ENCODE measurements at places on chromosomes 1 and 21.
A peak's percentile ranks its signal among the peaks of the same experiment; 100 is the strongest.

GRCh38 chr21:32147041-32147440, 131.8 kb downstream of the MIS18A start:
- DNase-seq = no peak

DNA sequence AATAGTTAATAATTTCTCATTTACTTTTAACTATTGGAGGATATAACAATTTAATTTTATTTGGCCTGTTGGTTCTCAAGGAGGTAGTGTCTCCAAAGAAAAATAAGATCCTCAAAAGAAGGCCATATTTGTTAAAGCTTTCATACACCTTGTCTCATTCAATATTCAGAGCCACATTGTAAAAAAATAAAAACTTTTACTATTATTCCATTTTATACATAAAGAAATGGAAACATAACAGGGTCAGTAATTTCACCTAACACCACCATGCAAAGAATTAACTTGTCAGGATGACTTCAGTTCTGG, 40.3 kb upstream of the KCTD3 start:
- DNase-seq = no peak

GRCh38 chr1:1116701-1117468, 996 bp upstream of the C1orf159 start:
- DNase-seq = no peak

GRCh38 chr1:232486454-232487207, 143.3 kb downstream of the SIPA1L2 start:
- no peak for DNase-seq

- no peak for DNase-seq
Observed at GRCh38 chr1:46342084-46342656, 1.6 kb downstream of the NSUN4 start.

DNA sequence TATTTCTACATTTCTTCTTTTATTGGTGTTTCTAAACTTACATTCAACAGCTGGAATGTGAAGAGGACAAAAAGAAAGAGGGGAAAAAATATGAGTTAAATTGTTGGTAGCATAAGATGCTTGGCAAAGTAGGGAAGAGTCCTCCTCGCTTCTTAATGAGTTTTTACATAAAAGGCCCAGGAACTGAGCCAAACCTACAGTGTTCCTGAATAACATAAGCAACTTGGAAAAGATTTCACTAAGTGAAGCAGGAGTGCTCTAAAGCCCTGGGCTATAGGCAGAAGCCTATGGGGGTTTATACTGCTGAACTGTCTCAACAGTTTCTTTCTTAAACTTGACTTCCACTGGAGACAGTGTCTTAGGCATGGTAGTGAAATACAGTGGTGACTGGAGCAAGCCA, 115.0 kb upstream of the USP25 start:
- no peak for DNase-seq

DNA sequence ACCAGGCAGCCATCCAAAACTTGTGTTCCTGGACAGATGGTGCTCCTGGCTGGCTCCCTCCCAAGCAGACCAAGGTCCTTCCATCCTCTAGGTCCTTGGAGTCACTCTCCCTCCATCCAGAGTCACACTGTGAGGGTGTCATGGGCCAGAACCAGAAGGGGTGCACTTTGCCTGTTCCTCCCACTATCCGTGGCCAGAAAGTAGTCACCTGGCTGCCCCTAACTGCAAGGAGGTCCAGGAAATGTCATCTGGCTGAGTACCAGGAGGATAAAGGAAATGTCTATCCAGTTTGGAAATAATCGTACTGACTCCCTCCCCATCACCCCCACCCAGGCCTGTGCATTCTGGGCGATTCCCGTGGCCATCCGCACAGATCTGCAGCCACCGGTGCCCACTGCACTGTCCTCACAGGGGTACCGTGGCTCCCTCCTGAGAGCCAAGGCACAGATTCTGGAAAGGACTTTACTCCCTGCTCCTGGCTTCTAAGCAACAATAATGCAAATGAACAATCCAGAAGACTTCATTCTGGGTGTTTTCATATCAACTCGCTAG, 253.2 kb downstream of the NPHP4 start:
- DNase-seq = no peak

- peak; percentile 21 for DNase-seq
Observed at GRCh38 chr1:227729881-227730629, 5.0 kb downstream of the JMJD4 start.

GRCh38 chr1:107862064-107862463, 102.9 kb downstream of the VAV3 start:
- no peak for DNase-seq

GRCh38 chr1:205440476-205441317, 15.1 kb downstream of the BLACAT1 start:
- DNase-seq = peak; percentile 75

GRCh38 chr1:54502342-54502741, 45.7 kb upstream of the ACOT11 start:
- no peak for DNase-seq

GRCh38 chr1:91876781-91877573, 9.0 kb downstream of the TGFBR3 start:
- no peak for DNase-seq

DNA sequence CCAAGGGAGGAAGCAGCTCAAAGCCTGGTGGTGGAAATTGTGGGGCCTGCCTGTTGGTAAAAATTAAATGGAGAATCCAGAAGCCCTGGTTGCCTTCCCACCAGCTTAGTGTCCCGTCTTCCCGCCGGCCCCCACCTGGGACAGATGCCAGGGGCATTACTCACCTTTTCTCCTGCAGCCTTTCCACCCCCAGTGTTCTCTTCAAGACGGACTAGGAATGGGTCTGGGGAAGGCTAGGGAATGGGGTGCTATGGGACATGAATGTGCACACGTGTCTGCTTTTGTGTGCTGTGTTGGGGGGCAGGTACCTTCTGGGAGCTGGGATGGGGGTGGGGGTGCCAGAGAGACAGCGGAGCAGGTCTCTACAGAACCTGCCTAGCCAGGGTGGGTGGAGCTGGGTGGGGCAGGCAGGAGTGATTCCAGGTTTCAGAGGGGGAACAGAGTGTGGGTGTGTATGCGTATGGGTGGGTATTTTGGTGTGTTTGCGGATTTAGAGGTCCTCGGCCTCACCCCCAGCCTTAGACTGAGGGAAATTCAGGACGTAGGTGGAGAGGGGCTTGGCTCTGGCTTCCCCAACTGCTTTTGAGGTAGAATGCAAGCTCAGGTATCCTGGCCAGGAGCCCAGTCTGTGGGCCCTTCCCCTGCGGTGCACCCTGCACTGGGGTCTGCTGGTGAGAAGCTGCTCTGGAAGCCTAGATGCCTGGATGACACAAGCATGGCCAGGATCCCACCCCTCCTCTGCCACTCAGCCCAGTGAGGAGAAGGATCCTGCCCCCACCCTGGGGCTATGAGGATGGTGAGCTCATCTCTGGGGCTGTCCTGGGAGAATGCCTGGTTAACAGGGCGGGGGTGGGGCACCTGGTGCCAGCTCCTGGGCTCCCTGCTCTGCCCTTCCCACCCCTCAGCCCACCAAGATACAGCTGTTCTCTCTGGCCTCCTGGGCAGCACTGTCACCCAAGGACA, 7.8 kb downstream of the VANGL2 start:
- no peak for DNase-seq

GRCh38 chr1:66397192-66397591, 136.8 kb upstream of the SGIP1 start:
- DNase-seq = no peak

DNA sequence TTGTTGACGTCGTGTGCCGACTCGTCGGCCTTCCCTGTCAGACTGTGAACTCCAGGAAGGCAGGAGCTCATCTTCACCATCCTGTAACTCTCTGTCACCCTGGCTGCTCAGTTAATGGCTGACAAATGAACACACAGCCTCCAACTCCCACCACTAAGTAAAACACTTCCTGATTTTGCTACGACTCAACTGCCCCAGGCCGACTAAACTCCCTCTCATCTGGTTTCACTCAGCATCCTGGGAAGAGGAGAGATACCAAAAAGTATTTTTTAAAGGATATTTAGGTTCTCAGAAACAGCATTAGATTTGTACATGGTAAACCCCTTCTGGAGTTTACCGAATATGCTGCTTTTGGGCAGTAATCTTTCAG, 18.2 kb upstream of the LHX4 start:
- DNase-seq = no peak

DNA sequence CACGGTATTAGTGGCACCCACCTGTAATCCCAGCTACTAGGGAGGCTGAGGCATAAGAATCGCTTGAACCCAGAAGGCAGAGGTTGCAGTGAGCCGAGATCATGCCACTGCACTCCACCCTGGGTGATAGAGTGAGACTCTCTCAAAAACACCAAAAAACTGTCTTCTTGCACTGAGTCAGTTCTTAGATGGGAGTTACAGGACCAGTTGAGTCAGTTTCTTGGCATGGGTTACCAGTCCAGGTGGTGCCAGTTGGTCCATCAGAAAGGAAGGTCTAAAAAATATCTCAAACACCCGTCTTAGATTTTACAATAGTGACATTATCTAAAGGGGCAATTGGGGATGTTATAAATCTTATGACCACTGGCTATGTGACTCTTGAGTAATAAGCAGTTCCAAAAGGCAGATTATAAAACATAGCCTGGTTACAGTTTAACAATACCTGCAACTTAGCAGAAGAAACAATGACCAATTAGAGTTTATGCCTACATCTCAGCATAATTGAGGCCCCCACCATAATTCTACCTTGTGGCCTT, 206.9 kb upstream of the FGGY start:
- DNase-seq = no peak

GRCh38 chr1:39230261-39231190, 26.0 kb downstream of the MACF1 start:
- DNase-seq = peak; percentile 10

DNA sequence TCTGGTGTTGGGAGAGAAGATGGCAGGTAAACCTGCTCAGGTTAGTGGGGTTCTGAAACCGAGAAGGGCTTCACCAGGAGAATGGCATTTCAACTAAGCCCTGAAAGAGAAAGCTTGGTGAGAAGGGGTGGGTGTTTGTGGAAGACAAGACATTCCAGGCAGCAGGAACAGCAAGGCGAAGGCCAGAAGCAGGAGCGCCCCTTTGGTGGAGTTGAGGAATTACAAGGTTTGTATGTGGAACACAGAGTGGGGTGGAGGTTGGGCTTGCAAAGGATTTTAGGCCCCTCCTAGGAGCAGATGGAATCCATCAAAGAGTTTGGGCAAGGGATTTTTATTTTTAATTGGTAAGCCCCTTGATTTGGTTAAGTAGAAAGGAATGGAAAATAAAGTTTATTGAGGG, 24.8 kb upstream of the ELOA start:
- no peak for DNase-seq

GRCh38 chr1:221157026-221157761, 278.0 kb downstream of the HLX start:
- no peak for DNase-seq

DNA sequence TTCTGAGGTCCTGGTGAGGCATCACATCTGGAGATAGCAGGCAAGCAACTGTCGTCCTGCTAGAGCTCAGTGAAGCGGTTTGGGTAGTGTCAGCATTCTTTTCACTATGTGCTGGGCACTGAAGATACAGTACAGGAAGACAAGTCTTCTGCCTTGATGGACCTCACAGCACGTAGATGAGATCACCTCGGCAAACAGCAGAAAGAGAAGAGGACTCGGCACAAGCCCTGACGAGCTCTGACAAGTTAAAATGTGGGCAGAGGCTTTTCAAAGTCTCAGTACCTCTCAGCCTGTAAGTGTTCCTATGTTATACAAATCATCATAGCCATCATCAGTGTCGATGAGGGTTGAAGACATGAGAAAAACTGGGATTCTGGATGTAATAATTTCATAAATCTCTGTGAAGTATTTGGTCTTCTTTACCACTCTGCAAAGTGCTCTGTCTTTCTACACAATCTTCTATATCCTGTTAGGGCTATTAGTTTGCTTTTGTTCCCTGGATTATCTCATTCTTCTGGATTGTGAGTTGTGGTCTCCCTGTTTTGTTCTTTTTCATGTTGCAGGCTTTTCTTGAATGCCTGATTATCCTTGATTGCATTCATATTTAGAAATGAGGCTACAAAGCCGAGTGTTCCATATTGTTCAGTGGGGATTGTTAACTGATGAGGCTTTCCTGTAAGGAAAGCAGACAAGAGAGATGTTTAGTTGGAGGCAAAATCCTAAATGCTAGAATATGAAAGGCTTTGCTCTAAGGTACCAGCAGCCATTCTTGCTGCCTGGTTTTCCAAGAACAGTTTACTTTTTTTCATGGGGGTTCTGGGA, 24.2 kb downstream of the MAEL start:
- no peak for DNase-seq

GRCh38 chr1:198793714-198794113, 154.9 kb downstream of the PTPRC start:
- DNase-seq = no peak
